ENCODE measurements at places on chromosomes 1 and 21.

DNA sequence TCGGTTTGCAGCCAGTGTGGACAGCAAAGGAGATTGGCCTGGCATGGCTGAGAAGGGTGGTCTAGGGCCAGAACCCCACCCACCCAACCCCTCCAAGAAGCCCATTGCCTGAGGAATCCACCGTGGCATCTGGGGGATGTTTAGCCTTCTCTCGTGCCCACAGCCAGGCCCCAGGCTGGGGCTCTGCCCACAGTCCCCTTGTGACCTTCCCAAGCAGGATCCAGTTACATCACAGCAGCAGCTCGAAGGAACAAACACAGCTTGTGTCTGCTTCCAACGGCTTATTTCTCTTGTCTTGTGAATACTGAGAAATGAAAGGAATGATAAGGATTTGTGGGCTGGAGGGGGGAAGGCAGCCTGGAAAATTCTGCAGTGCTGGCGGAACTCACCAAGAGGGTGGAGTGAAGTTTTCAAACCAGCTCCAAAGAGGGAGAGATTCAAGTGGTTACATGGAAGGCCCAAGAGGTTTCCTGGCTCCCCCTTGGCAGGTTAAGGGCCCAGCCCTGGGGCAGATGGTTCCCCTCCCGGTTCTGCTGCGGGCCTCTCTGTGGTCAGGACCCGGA is 61.6 kb downstream of the DHRS3 start:
- no peak for DNase-seq

DNA sequence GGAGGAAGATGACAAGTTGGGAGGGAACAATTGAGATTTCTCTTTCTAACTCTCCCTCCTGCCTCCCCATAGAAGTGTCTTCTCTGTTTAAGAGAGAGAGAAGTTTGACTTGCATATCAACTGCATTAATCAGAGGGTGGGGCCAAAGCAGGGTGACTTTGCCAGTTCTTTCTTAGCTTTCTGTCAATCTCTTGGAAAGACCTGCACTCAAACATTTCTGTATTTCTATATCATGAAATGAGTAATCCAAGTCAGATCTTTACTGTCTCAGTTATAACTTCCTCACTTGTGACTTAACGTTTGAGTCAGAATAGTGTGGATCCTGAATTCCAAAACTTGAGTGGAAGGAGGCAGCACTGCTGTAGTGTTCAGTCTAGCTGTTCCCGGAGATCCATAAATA is 180.8 kb upstream of the KCNK2 start:
- no peak for DNase-seq

DNA sequence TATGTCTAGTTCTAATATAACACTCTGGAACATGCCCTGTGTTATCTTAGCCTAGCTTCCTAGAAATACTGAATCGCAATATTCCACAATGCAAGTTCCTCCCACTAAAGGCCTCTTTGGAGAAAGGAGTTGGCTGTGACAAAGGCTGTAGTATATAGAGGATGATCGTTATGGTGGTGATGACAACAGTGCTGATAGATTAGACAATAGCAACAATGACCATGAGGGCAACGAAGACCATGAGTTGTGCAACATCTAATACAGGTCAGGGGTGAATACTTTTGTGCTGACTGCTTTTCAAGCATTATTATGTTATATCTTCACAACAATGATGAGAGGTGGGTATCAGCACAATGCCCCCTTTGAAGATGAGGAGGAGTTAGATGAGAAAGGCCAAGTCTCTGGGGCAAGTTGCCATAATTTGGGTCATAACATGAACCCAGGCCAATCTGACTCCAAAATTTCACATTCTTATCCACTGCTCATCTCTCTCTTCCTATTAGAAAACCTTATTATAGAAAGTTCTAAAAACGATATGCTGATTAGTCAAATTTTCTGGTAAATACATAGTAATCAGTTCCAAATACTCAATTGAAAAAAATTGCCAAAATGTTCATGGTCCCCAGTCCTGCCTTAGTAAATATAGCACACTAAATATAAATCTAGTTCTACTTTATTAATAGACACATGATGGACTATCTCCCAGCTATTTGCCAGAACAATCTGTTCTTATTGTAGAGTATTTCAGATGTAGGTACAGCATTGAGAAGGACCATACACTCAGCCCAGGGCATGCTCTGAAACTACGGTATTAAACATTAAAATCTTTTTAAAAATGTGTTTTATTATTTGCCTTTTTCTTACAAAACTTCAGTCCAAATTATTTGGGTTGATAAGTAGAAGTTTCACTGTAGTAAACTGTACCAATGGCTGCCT is 37.5 kb downstream of the HIVEP3 start:
- DNase-seq = no peak

GRCh38 chr1:39977202-39977601 is 22.3 kb downstream of the MFSD2A start:
- DNase-seq = no peak

DNA sequence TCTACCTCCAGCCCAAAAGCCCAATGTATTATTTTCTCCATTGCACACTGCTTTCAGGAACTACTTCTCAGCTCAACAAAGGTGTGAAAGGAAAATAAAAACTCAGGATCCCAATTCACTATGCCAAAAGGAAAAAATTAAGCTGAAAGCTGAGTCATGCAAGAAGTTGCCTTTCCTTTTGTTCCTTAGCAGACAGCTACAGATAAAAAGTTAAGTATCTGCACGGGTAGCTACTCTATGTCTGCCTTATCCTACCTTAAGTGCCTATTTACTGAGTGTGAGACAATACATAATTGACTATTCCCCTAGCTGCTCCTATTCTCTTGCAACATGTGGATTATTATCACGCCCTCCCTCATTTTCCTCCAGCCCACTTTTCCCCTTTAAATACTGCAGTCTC is 84.1 kb downstream of the ADCY10 start:
- no peak for DNase-seq

- DNase-seq = no peak
These were observed 38.1 kb downstream of the PLEKHA6 start for GRCh38 chr1:204321665-204322064.

DNA sequence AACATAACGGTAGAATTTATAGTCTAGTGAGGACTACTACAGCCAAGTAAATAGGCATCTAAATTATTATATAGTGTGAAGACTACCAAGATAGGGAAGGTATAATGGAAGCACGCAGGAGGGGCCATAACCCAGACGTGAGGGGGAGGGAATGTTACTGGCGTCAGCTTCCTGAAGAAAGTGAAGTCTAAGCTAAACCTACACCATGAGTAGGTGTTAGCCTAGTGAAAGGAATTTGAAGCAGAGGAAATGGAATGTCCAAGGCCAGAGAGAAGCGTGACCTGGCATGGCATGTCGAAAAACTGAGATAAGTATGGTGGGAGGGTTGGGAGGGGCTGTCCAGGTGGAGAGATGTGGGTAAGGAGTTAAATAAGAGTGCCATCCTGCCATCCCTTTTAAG is 140.5 kb downstream of the SLC44A5 start:
- DNase-seq = no peak

GRCh38 chr1:59020151-59020997 is 236.5 kb upstream of the JUN start:
- peak; percentile 23 for DNase-seq

DNA sequence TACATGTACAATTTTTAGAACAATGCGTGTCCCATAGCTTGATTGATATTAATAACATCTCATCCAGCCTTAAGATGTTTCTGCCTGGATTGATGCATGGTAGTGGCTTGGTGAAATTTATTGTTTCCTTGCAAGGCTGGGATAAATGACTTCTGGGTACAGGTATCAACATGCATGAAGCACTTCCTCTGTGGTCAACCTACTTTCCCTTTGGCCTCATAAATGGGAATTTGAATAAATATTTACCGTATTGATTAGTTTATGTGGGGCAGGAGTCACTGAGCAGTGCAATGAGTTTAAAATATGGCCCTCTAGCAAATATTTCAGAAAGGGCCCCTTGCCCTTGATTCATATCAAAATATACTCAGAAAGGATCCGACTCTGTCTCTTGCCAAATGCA is 83.9 kb upstream of the KCNE2 start:
- no peak for DNase-seq

DNA sequence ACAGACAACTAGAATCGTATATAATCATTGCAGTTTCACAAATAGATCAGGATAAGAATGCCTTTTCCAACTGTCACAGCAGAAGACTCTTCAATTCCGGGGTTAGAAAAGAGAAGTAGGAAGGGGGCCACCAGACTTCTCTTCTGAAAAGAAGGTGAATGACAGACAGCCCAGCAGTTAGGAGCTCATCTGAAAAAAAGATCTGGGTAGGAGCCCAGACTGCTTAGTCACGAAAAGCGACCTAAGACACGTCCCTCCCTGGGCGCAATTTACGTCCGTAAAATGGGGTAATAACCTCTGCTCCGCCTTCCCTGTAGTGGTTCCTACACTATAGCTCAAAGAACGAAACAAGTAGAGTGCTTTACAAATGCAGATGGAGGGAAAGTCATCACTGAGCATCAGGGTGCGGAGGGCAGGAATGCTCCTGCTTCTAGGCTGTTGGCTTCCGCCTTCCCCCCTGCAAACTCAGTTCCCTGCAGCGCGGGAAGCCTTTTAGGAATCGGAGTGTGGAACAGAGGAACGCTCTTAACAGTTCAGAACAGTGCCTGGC is 582 bp downstream of the ORC1 start:
- DNase-seq = peak; percentile 6

GRCh38 chr1:152525080-152525641 is 10.9 kb downstream of the CRCT1 start:
- DNase-seq = no peak

- no peak for DNase-seq
These were observed 1.1 kb downstream of the DFFB start for GRCh38 chr1:3858231-3858981.

Data from stimulated activated CD8-positive, alpha-beta memory T cell treated with anti-CD3 and anti-CD28 coated beads, Interleukin-4, amount 100 ng/mL, for 1 hour (primary cell).